ENCODE measurements at places on chromosomes 7 and 10.
A peak's percentile ranks its signal among the peaks of the same experiment; 100 is the strongest.

DNA sequence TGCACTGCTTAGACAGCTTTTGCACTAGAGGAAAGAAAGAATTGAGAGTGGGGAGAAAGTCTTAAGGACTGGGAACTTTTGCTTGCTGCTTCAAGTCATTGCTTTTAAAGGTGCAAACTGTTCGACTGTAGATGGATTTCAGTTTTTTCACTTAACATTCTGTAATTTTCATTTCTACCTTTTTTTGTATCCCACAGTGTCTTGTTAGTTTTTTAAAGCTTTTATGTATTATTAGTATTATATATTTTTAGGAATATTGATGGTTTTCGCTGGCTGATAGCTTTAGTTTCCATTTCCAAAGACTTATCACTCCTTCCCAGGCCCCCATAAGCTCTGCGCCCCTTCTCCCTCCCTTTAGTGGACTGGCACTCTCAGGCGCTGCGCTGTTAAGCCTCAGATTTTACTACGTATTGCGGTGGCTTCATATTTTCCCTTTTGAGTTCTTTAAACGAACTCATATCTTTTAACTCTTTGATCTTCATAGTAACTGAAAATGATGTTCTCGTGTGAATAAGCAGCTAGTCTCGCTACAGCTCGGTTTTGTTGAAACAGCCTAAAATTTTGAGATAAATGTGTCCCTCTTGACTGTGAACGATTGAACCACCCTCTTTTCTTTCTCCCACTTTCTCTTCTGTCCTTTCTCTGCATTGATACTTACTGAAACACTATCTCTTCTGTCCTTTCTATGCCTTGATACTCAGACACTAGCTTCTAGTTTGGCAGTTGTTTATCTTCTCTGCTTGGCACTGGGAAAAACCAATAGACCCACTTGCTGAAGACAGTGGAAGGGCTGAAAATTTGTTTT is 2.5 kb upstream of the ETV1 start:
- DNase-seq: peak; percentile 42

DNA sequence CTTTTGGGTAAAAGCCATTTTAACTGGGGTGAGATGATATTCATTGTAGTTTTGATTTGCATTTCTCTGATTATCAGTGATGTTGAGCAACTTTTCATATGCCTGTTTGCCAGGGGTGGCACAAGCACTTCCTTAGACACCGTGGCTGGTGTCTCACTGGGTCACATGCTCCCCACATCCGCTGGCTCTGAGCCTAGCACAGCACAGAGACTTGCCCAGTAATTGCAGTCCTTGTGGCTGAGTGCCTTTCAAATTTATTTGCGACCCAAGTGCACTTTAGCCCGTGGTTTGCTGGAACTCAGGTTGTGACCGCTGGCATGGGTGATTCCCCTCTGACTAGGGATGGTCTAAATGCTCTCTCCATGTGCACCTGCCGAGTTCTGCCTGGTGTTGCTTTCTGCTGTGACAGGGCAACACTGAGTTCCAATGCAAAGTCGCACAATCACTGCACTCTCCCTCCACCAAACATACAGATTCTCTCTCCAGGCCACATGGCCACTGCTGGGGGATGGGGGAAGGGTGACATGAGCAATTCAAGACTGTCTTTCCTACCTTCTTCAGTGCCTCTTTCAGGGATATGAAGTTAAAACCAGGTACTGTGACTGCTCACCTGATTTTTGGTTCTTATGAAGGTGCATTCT is 66.5 kb downstream of the ZNF277 start:
- no peak for DNase-seq

DNA sequence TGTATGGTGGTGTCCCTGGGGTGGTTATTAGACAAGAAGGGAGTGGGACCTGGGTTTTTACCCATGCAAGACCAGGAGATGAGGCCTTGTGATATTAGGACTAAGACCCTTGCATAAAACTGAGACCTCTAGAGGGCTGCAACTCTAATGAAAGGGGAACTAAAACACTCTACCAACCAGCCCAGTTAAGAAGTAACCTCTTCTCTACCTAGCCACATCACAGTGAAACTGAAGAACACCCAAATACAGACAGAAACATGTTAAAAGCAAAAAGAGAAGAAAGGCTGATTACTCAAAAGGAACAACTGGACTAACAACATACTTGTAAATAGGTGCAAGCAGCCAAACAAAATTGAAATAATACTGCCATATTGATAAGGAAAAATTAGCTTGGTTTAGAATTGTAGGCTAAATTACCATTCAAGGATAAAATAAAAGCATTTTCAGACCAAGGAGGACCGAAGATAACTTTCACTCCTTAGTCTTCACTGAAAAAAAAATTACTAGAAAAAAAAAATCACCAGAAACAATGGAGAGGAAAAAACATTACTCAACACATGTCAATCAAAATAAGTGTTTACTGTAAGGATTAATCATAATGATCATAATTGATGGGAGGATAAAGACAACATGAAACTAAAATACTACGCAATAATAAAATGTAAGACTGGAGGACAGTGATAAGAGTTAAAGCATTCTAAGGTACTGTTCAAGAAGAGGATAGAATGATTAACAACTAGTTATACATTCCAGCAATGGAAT is 27.6 kb downstream of the ERLIN1 start:
- DNase-seq: no peak

- DNase-seq: peak; percentile 83
Observed at GRCh38 chr10:21194510-21194993, 297.4 kb upstream of the NEBL start.

DNA sequence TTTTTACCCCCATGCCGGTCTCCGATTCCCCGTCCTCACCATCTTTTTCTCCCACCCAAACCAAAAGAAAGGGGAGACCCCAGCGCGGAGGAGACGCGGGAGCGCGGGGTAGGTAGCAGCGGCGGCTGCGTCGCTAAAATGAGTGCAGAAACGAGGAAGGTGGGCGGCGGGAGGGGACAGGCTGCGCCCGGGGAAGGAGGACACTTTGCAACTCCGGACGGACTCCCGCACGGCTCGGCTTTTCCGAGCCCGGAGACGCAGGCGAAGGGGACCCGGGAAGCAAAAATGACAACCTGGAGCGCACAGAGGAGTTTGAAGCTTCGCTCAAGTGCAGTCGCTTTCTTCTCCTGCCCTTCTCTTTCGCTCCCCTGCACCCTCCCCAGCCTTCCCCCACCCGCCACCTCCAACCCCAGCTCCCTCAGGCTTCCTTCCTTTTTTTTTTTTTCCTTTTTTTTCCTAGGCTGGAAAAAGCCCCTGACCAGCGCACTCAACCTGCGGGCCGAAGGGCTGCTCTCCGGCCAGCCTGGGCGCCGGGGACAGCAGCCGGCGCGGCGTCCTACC is 453 bp downstream of the SFMBT2 start:
- peak; percentile 24 for DNase-seq

GRCh38 chr7:83794829-83795228 is 145.9 kb upstream of the SEMA3E start:
- no peak for DNase-seq

DNA sequence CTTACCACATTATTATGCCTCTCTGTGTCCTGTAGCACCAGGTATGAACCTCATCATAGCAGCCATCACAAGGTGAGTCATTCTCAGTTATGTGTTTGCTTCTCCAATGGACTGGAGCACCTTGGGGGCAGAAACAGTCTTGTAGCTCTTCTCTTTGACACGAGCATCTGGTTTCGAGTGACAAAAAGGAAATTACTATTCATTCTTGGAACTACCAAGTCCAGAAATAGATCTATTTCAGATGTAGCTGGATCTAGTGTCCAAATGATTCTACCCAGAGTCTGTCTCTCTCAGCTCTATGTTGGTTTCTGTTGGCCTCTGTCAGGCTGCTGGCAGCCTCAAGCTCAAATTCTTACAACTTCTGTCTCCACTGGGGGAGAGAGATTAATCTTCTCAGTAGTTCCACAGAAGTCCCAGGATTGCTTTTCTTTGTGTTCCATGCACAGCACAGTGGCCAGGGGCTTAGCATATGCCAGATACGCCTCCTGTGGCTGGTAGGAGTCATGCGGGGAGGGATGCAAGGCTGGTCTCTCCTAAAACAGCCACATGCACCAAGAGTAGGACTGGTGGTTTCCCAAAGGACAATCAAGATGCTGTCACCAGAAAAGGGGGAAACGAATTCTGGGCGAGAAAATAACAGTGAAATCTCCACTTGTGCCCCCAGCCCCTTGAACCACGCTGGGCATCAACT is 37.2 kb upstream of the PAPSS2 start:
- DNase-seq: no peak

DNA sequence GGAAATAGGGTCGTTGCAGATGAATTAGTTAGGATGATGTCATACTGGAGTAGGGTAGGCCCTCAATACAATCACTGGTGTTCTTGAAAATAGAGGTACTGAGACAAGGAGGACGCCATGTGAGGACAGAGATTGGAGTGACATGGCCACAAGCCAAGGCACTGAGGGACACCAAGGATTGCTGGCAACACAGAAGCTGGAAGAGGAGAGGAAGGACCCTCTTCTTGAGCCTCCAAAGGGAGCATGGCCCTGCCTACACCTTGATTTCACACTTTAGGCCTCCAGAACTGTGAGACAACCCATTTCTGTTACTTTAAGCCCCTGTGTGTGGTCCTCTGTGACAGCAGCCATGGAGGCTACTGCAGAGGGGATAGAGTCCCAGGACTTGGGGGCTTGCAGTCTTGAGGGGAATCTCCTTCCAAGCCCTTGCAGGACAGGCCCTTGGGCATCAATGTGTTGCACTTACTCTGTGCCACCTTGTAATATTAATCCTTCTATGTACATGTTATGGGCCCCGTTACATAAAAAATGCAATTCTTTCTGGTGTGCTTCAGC is 3.7 kb upstream of the AOC1 start:
- no peak for DNase-seq

GRCh38 chr7:13148548-13148947 is 461.1 kb downstream of the ARL4A start:
- DNase-seq: no peak

Data from lung (tissue), 17 donors.